ENCODE measurements at places on chromosomes 12 and 14. TPM values are rescaled to one million over a fixed set of nuclear protein-coding genes. Genes with fewer than 3 reads are reported as not detected.

DNA sequence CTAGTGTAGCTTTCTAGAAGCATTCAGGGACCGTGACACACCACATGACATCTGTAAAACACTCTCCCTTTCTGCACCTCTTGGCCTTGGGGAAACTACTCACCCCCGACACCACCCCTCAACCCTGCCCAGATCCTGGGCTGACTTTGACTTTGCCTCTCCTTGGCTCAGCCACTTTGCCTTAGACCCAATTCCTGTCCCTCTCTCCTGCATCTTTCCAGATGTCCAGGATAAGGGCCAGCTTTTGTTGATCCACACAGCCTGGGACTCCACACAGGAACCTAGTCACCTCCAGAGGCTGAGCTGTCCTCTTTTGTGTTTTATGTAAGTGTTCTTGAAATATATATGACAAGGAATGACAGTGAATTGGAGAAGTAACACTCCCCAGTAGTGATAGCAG lies 153.7 kb upstream of the PLXNC1 start:
- DNase-seq, result no peak

The ASB2 gene
- total RNA-seq, result 53.3 TPM

DNA sequence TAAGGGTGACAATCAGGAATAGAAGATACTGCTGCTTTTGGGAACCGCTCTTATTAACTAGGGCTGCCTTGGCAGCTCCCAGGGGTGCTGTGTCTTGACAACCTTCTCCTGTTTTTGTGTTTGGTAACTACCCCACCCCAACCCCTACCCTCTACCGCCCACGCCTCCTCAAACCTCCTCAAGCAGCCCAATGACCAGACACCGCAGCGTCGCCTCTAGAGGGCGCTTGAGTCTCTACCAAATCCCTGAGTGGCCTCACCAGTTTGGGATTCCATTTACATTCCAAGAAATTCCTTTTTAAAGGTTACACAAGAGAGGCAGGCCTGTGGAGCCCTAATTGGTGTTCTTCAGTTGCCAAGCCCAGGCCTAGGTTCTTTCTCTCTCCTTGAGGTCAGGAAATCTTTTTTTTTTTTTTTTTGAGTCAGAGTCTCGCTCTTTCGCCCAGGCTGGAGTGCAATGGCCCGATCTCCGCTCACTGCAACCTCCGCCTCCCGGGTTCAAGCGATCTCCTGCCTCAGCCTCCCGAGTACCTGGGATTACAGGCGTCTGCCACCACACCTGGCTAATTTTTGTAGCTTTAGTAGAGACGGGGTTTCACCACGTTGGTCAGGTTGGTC lies 72.4 kb upstream of the USP44 start:
- peak; percentile 88 for DNase-seq

- DNase-seq, result no peak
Measured at GRCh38 chr14:75877884-75878283, 103.9 kb downstream of the TGFB3 start.

The MSRB3 gene
- 298 TPM for total RNA-seq

DNA sequence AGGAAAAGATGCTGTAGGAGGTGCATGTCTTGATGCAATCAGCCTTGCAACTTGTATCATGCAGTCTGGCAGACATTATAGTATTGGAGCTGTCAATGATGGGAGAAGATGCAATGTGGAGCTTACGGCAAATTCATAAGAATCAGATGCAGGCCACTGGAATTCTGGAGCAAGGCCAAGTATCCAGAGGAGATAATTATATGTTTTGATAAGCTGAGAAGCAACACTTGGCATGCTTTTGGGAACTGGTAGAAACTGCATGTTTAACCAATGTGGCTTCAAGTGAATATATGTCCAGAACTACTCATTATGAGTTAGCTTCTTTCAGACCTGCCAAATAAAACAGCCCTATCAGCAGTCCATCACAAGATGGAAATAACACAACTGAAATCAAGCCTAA lies 249.1 kb upstream of the PPFIA2 start:
- no peak for DNase-seq

DNA sequence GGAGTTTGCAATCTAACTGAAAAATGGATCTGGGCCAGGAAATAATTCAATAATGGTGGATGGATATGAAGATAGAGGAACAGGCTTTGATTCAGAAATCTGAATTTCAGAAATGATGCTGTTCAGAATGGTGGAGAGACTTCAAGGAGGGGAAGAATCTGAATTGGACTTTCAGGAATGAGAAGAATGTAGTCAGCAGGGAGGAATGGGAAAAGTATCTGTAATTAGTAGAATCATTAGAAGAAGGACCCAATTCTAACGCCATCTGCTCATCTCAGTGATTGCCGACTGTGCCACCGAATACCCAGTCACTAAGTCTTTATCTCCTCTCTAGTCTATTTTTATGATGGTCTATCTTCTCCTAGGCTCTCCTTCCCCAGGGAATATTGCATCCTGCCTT lies 363.2 kb downstream of the GALC start:
- no peak for DNase-seq

The MYH6 gene
- not detected for total RNA-seq

DNA sequence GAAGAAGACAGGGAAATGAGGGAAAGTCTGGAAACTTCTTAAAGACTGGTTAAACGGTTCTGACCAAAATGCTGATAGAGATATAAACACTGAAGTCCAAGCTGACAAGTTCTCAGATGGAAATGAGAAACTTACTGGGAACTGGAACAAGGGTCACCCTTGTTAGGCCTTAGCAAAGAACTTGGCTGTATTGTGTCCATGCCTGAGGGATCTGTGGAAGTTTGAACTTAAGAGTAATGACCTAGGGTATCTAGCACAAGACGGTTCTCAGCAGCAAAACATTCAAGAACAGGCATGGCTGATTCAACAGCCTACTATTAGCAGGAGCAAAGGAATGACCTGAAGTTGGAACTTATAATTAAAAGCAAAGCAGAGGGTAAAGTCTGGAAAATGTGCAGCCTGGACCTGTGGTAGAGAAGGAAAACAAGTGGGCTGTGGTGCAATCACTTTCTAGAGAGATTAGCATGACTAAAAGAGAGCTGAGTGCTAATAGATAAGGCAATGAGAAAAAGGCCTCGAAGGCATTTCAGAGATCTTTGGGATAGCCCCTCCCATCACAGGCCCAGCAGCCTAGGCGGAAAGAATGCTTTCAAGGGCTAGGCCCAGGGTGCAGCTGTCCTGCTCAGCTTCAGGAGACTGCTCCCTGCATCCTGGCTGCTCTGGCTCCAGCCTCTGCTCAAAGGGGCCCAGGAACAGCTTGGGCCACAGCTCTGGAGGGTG lies 60.3 kb downstream of the ATP2B1 start:
- DNase-seq, result no peak

The KCNH5 gene
- not detected for total RNA-seq

- DNase-seq, result no peak
Measured at GRCh38 chr14:58884442-58884841, 246.7 kb downstream of the DACT1 start.

DNA sequence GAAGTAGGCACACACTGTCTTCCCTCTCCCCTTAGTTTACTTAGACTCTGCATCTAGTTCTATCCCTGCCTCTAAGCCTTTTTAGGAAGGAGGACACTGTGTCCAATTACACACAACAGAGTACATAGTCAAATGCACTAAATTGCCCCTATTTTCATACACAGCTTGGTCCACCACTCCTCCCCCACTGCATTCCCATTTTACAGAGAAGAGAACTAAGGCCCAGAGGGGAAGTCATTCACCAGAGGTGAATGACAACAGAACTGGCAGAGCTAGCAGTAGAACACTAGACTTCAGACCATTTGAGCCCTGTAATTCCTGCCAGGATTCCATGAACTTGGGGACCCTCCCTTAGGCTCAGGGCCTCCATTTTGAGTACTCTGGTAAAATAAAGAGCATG lies 1.1 kb upstream of the JPH4 start:
- no peak for DNase-seq

The CIROP gene
- total RNA-seq, result not detected

The SERPINA10 gene
- total RNA-seq, result not detected

The CELA1 gene
- not detected for total RNA-seq

- DNase-seq, result peak; percentile 92
Measured at GRCh38 chr14:76267322-76268046, 108.5 kb upstream of the ESRRB start.

The CLEC4D gene
- total RNA-seq, result 2.0 TPM

The PLXNC1 gene
- 7.5 TPM for total RNA-seq

DNA sequence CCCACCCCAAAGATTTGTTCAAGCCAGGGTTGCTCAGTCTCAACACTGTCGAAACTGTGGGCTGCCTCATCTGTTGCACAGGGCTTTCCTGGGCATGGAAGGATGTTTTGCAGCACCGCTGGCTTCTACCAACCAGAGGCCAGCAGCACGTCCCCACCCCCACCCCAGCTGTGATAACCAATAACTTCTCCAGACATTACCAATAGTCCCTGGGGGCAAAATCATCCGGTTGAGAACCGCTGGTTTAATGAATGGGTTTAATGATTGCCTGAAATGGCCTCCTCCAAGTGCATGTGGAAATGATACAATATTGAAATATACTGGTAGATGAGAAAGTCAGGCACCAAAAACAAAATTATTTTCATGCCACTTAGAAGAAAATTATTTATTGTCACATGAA lies 44.5 kb downstream of the RIMBP2 start:
- DNase-seq, result no peak

- no peak for DNase-seq
Measured at GRCh38 chr12:22792138-22792537, 167.2 kb downstream of the ETNK1 start.
